ENCODE measurements at places on chromosomes 2 and 18. TPM values are rescaled to one million over a fixed set of nuclear protein-coding genes. Genes with fewer than 3 reads are reported as not detected.

GRCh38 chr2:237154082-237154638, 68.5 kb downstream of the COPS8 start:
- no peak overlapping the region for H3K27ac ChIP-seq
- H3K27me3 ChIP-seq: no peaks in the 10 kb centered on the region
- H3K4me3 ChIP-seq: no peak overlapping the region
- no peaks in the 10 kb centered on the region for H3K36me3 ChIP-seq

- no peak overlapping the region for H3K4me3 ChIP-seq
- H3K36me3 ChIP-seq: no peaks in the 10 kb centered on the region
- H3K27ac ChIP-seq: no peak overlapping the region
- DNase-seq: no peak
Observed at GRCh38 chr2:43612944-43613343, 17.1 kb upstream of the THADA start.

- DNase-seq: peak; percentile 87
- H3K36me3 ChIP-seq: no peaks in the 10 kb centered on the region
- no peak overlapping the region for H3K4me3 ChIP-seq
- peaks cover 8% of the 10 kb centered on the region for H3K4me1 ChIP-seq
Observed at GRCh38 chr2:127039387-127040031, 67.4 kb downstream of the BIN1 start.

GRCh38 chr2:66426244-66427111, 8.4 kb upstream of the MEIS1 start:
- H3K27ac ChIP-seq: no peak overlapping the region
- H3K36me3 ChIP-seq: no peaks in the 10 kb centered on the region
- peaks cover 69% of the 10 kb centered on the region for H3K27me3 ChIP-seq
- peaks cover 22% of the 10 kb centered on the region for H3K4me1 ChIP-seq
- H3K4me3 ChIP-seq: peak overlapping the region; percentile 65

DNA sequence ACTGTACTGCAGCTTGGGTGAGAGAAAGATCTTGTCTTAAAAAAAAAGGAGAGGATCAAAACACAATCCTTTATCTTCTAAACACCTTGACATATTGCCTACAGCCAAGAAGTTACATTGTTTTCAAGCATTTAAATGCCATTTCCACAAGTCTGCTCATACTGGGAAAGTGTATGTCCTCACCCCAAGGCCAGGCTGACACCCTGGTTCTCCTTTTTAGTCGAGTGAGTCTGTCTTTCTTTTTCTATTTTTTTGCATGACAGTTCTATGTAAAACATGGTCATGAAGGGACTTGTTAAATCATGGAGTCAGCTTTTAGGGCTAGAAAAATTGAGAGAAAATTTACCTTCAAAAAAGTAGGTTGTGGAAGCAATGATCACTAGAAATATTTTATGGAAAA, 233.3 kb downstream of the FAM210A start:
- no peak overlapping the region for H3K27ac ChIP-seq
- no peak overlapping the region for H3K4me3 ChIP-seq
- H3K36me3 ChIP-seq: peaks cover 8% of the 10 kb centered on the region
- no peaks in the 10 kb centered on the region for H3K27me3 ChIP-seq

DNA sequence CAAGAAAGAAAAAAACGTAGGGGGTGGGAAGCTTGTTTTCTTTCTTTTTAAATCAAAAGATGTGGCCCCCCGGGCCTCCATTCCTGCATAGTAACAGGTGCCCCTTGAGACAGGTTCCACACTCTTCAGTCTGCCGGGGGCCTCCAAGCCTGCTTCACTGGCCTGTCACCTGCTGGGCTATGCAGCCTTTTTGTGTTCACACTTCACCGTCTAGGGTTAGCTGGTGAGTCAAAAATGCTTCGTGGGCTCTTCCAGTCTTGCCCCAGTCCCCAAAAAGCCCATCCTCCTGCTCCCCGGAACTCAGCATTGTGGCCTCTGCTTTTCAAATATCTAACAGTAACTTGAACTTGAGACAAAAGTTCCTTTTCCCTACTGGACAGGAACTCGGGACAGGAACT, 67.9 kb downstream of the POLR1A start:
- peaks cover 37% of the 10 kb centered on the region for H3K4me1 ChIP-seq
- H3K27me3 ChIP-seq: no peaks in the 10 kb centered on the region
- peak; percentile 55 for DNase-seq
- peak overlapping the region; percentile 94 for H3K27ac ChIP-seq
- peaks cover 40% of the 10 kb centered on the region for H3K36me3 ChIP-seq

GRCh38 chr2:222747526-222748160, 76.2 kb downstream of the MOGAT1 start:
- no peaks in the 10 kb centered on the region for H3K27me3 ChIP-seq
- H3K27ac ChIP-seq: no peak overlapping the region
- no peak overlapping the region for H3K4me3 ChIP-seq

Gene RAMP1
- 176 TPM for total RNA-seq

Gene LYPD6
- total RNA-seq: 0.82 TPM

All from chondrocyte (in vitro differentiated cells).